Effector memory CD4-positive, alpha-beta T cell (primary cell): ENCODE measurements at places on chromosomes 6 and 20.
A peak's percentile ranks its signal among the peaks of the same experiment; 100 is the strongest.

- DNase-seq: no peak
Measured at GRCh38 chr20:23159947-23160318, 73.8 kb upstream of the CD93 start.

DNA sequence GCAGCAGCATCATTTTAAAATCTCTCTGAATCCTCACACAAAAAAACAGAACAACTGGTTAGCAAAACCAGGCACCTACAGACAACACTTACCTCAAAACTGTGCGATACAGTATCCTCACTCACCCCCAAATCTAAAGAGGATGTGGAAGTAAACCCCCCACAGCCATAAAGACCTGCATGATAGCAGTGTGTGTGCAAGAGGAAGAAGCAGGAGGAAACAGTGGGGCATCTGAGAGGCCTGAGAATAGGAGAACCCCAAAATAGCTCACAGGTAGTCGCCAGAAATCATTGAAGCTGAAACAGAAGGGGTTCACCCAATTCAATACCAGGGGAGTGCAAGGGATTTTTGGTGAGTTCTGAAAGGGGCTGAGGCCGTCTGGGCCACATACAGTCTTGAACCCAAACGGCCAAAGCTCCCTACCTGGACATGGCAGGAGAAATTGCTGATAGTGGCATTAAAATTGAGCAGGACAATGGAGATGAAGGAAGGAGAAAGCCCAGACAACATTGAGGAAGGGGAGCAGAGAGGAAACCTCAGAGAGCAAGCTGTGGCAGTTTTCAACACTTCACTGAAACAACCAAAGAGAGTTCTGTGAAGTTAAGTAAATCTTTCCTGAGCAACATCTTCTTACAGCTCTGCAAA, 129.7 kb downstream of the FIG4 start:
- DNase-seq: no peak

GRCh38 chr6:6699741-6700367, 111.3 kb downstream of the LY86 start:
- no peak for DNase-seq

DNA sequence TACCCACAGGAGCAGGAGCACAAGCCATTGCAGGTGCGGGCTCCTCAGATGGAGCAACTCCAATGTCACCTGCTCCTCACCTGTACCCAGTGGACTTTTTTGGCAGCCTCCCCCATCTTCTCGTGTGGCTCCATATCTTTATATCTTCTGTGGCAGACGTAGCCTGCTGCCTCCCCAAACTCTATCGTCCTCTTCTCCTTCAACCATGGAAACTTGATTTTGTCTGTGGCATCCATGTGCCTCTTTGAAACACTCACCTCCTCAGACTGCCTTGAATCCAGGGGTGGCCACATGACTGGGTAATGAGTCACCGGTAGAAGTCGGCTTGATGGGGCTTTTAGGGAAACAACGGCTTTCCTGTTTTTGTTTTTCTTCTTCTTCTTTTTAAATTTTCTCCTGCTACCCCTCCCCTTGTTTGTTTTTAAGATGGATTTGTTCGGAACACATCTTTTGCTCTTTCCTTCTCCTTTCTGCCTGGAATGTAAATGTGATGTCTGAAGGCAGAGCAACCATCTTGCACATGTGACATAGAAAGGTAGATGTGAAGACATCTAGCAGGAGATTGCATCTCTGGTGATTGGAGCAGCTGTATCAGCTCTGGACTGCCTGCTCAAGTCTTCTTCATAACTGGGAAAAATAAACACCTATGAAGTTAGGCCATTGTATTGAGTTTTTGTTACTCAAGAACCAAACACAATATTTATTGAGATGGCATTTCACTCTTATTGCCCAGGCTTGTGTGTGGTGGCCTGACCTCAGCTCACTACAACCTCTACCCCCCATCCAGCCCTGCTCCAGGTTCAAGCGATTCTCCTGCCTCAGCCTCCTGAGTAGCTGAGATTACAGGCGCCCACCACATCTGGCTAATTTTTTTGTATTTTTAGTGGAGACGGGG, 69.9 kb upstream of the DDR1 start:
- DNase-seq: peak; percentile 21

- no peak for DNase-seq
Measured at GRCh38 chr6:44667226-44667625, 279.7 kb downstream of the CDC5L start.

- DNase-seq: no peak
Measured at GRCh38 chr20:39911497-39911896, 777.5 kb downstream of the MAFB start.

- DNase-seq: no peak
Measured at GRCh38 chr6:89589297-89590025, 49.1 kb downstream of the LYRM2 start.

GRCh38 chr20:53950031-53950430, 120.4 kb downstream of the BCAS1 start:
- no peak for DNase-seq

DNA sequence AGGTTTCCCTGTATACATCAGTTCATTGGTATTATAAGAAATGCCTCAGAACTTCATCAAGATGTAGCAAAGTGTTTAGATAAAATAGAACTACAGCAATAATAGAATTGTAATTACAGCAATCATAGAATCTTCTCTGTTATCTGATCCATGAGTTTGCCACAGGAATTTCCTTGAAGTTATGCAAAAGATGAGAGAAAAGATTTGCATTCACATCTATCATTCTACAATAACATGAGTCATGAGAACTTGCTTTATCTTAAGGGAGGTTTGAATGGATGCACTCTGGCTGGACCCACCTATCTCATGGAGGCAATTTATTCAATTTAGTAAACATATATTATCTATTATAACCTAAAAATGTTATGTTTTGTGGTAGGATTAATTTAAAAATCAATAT, 329.8 kb upstream of the EPHA7 start:
- no peak for DNase-seq

DNA sequence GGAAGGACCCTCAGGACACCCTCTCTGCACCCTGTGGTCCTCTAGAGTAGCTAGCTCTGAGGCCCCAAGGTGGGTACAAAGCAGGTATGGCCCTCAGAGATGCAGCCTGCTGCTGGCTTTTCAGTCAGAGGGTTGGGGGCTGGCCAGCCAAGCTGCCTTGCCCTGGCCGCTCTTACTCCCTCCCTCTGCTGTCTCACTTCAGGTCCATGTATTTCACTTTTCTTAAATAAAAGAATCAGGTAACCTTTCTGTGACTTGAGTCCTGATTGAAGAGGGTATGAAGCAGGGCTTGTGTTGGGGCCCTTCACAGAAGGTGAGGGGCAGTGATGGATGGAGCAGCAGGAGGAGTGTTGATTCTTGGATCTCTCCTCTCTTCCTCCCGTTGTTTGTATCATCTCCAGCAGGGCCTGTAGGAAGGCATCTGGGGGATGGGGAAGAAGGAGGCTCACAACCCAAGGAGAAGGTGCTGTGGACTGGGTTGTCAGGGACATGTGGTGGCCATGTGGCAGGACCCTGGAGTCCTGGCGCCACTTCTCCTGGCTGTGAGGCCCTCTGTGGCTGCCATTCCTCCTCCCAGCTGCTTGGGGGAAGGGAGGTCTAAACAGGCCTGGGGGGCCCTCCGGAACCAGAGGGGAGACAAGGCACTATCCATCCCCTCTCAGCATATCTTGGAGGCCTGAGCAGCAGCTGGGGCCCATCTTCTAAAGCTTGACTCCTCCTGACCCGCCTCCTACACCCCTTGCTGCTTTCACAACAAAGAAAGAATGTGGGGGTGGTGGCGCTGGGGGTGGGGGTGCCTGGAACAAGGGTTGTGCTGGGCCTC, 1.1 kb upstream of the PTK7 start:
- DNase-seq: no peak

GRCh38 chr6:75747152-75747992, 1.7 kb upstream of the MYO6 start:
- no peak for DNase-seq

DNA sequence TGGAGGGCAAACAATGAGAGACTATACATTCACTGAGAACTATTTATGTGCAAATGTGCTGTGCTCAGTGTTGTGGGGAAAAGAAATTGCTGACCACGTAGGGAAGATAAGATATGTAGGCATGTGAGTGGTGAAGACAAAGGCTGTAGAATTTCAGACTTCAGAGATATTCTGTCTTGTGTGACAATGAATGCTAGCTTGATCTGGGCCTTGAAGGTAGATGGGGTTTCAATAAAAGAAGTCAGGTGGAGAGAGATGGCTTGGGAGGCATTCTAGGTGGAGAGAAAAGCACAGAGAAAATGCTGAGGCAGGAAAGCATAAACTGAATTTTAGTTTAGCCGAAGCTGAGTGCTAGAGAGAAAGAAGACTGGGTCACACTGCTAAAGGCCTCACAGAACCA, 56.8 kb upstream of the EEF1A1 start:
- DNase-seq: no peak

DNA sequence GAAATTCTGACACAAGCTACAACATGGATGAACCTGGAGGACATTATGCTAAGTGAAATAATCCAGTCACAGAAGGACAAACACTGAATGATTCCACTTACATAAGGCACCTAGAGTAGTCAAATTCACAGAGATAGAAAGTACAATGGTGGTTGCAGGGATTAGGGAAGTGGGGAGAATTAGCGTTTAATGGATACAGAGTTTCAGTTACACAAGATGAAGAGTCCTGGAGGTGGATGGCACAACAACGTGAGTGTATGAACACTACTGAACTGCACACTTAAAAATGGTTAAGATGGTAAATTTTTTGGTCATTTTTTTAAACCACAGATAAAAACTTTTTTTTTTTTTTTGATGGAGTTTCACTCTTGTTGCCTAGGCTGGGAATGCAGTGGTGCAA, 24.7 kb downstream of the MOCS3 start:
- no peak for DNase-seq

DNA sequence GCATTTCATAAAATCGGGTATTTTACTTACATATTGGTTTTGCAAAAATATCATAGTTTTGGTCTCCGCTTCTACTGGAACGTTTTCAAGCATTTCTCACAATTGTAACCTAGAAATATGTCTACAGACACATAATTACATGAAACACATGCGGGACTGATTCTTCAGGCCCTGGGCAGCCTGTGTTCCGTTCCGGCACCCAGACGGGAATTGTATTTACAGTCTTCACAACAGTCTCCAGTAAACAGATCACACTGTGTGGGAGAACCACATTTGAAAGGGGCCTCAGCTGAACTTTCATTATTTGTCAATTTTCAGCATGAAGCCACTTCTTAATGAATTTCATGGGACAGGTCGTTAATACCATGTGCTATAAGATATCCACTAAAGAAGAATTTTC, 196.9 kb downstream of the DST start:
- no peak for DNase-seq

- no peak for DNase-seq
Measured at GRCh38 chr6:148523048-148523447, 180.4 kb downstream of the SASH1 start.

DNA sequence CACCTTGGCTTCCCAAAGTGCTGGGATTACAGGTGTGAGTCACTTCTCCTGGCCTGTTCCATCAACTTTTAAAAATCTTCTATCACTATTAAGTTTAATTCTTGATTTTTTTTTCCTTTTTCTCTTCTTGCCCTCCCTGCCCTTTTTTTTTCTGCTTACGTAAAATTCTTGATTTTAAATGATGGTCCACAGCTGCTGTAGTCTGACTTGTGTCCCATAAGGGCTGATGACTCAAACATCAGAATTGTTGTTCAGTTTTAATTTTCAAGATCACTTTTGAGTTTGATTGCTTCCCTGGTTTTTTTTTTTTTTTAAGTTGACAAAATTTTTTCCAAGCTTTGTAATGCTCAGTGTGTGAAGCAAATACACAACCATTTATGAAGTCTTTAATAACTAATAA, 61.9 kb downstream of the CBFA2T2 start:
- no peak for DNase-seq

DNA sequence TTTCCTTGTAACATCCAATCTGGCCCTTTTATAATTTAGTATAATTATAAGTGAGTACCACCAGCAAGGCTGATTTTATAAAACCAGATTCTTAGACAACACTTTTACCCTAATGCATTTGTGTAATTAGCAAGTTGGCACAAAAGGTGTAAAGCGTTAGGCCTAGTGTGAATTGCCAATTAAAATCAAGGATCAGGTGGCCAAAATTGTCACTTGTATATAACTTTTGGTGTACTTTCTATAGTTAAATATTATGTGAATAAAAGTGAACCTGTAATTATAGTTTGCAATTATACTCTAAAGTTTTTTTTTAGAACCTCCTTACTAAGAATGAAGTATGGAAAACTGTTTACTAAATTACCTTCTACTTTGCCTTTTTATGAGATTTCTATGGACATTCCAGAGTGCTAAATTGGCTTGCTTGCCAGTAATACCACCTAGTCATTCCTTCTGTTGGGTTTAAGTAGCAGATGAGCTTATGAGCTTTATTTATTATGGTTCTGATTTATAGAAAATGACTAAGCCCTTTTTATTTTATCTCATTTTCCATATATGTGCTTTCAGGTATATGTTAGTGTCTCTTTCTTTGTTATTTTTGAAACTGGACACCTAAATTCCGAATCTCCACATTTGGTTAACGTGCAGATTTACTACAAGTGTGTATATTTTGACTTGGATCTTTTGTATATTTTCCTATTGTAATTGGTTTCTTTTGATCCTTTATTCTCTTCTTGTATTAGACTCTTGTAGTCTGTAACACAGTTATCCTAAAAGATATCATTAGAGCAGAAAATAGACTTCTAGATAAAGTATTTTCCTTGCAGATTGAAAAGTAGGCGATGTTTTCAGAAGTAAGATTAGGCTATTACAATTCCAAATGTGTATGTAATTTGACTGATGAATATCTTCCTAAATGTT, 3.9 kb downstream of the STXBP5 start:
- no peak for DNase-seq

DNA sequence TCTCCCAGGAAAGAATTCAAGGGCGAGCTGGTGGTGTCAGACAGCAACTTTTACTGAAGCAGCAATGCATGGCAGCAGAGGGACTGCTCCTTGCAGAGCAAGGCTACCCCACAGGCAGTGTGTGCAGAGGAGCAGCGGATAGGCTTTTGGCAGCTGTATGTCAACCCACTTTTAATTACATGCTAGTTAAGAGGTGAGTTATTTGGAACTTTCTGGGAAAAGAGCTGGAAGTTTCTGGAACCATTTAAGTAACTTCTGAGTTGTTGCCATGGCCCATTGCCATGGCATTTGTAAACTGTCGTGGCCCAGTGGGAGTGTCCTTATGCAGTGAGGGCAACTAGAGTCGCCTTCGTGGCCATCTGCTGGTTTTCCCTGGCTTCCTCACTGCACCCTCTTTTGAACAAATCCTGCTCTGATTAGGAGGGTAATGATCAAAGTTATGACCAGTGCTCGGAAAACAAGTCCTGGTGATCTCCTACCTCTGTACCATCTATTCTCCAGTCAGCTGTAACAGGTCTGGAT, 34.0 kb downstream of the BPIFB4 start:
- DNase-seq: no peak

GRCh38 chr6:47047479-47048407, 5.6 kb upstream of the ADGRF1 start:
- DNase-seq: no peak

- DNase-seq: no peak
Measured at GRCh38 chr20:62314711-62315302, 12.0 kb downstream of the ADRM1 start.
